ENCODE measurements at places on chromosomes 1 and 21. TPM values are rescaled to one million over a fixed set of nuclear protein-coding genes. Genes with fewer than 3 reads are reported as not detected.
A peak's percentile ranks its signal among the peaks of the same experiment; 100 is the strongest.

- H3K36me3 ChIP-seq = peaks cover 1% of the 10 kb centered on the region
- H3K27me3 ChIP-seq = no peaks in the 10 kb centered on the region
- no peak for DNase-seq
- H3K4me1 ChIP-seq = peaks cover 30% of the 10 kb centered on the region
- H3K4me3 ChIP-seq = no peak overlapping the region
- H3K27ac ChIP-seq = no peak overlapping the region
These were observed 18.7 kb downstream of the LRRC8D start for GRCh38 chr1:89839516-89839915.

GRCh38 chr1:159868766-159869165 is 6.3 kb upstream of the VSIG8 start:
- DNase-seq = no peak
- no peaks in the 10 kb centered on the region for H3K36me3 ChIP-seq
- peaks cover 2% of the 10 kb centered on the region for H3K4me1 ChIP-seq
- H3K27me3 ChIP-seq = peaks cover 83% of the 10 kb centered on the region
- no peak overlapping the region for H3K27ac ChIP-seq

DNA sequence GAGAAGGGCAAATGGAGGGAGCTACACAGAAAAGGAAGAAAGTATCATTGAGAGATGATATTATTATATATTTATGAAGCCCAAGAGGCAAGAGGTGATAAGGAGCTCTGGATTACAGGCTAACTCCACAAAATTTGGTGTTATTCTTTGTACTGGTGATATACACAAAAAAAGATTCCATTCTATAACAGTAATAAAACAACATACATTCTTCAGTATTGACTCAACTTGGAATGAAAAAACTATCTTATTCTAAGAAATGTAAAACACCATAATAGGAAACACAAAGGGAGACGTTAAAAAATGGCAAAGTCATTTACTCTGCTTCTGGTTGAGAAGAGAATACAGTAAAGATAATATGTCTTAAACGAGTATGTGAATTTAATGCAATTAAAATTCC is 99.4 kb downstream of the TEX35 start:
- no peaks in the 10 kb centered on the region for H3K36me3 ChIP-seq
- H3K27ac ChIP-seq = no peak overlapping the region
- no peak overlapping the region for H3K4me3 ChIP-seq
- no peaks in the 10 kb centered on the region for H3K27me3 ChIP-seq
- no peak for DNase-seq
- H3K4me1 ChIP-seq = no peaks in the 10 kb centered on the region

- H3K36me3 ChIP-seq = peaks cover 27% of the 10 kb centered on the region
- peaks cover 6% of the 10 kb centered on the region for H3K4me1 ChIP-seq
- DNase-seq = no peak
- peak overlapping the region; percentile 63 for H3K27ac ChIP-seq
- no peaks in the 10 kb centered on the region for H3K27me3 ChIP-seq
These were observed 26.3 kb downstream of the CLEC20A start for GRCh38 chr1:178470411-178470960.

DNA sequence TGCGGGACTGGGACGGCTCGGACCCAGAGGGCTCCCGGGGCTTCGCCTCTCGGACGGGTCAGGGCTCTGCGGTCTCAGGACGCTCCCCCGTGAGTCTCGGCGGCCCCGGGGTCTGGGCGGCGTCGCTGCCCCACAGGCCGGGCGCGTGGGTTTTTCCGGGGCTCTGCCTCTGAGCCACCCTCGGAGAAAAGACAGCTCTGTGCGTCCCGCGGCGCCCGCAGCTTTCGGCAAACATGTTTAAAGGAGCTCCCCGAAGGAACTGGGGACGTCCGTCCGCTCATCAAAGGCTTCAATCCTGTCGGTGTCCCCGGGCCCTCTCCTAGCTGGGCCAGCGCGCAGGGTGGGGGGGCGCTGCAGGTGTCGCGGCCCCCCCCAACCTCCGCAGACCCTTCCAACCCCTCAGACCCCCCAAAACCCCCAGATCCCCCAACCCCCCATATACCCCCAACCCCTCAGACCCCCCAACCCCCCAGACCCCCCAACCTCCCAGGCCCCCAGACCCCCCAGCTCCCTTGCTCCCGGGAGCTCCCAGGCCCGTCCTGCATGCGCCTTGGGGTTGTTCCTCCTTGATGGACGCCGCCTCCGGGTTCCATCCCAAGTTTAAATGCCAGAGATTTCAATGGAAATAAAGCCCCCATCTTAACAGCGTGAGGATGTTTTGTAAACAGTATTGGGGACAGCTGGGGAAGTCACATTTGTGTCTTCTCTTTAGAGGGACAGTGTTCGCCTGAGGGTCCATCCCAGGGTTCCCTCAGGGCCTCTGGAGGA is 996 bp upstream of the C1orf159 start:
- peaks cover 13% of the 10 kb centered on the region for H3K36me3 ChIP-seq
- no peak for DNase-seq
- no peak overlapping the region for H3K27ac ChIP-seq
- H3K27me3 ChIP-seq = peaks cover 23% of the 10 kb centered on the region
- peaks cover 6% of the 10 kb centered on the region for H3K4me1 ChIP-seq

GRCh38 chr1:103517380-103518047 is 8.0 kb upstream of the RNPC3 start:
- DNase-seq = no peak
- H3K27me3 ChIP-seq = no peaks in the 10 kb centered on the region
- peak overlapping the region; percentile 1 for H3K27ac ChIP-seq
- no peaks in the 10 kb centered on the region for H3K4me1 ChIP-seq
- no peaks in the 10 kb centered on the region for H3K36me3 ChIP-seq

DNA sequence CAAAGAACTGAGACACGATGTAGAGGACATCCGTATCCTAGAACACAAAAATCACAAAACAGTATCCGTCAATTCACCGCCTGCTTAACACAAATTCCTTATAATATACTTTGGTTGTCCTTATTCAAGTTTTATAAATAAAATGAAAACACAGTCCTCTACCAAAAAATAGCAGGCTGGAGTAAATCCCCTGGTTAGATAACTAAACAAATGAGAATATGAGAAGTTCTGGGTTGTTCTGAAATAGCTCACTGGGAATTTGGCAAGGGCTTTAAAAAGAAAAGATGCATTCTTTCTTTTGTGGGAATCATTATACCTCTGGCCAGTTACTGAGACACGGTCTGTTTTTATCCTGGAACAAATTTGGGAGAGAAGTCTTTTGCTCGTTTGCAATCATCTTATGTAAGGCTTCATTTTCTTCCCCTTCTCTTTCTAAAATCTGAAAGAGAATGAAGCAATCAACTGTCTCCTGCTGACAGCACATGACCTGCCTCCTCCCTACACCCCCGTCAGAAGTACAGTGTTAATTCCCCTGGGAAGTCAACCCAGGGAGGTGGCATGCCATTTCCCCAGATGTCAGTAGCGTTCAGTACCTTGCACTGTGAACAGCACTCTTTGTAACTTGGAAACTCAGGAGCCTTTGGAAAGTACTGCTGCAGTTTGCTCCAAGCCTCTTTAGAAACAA is 37.1 kb upstream of the RAP1GAP start:
- no peak overlapping the region for H3K4me3 ChIP-seq
- H3K27me3 ChIP-seq = no peaks in the 10 kb centered on the region
- peaks cover 16% of the 10 kb centered on the region for H3K4me1 ChIP-seq
- H3K36me3 ChIP-seq = peaks cover 16% of the 10 kb centered on the region
- no peak overlapping the region for H3K27ac ChIP-seq
- no peak for DNase-seq

- H3K4me1 ChIP-seq = peaks cover 10% of the 10 kb centered on the region
- H3K27me3 ChIP-seq = no peaks in the 10 kb centered on the region
- H3K4me3 ChIP-seq = no peak overlapping the region
- no peak overlapping the region for H3K27ac ChIP-seq
- no peak for DNase-seq
These were observed 600.6 kb upstream of the B3GALT2 start for GRCh38 chr1:193787061-193787460.

GRCh38 chr1:50491142-50491541 is 67.9 kb upstream of the DMRTA2 start:
- peaks cover 25% of the 10 kb centered on the region for H3K4me1 ChIP-seq
- no peak overlapping the region for H3K4me3 ChIP-seq
- H3K36me3 ChIP-seq = peaks cover 12% of the 10 kb centered on the region
- DNase-seq = no peak
- peak overlapping the region; percentile 59 for H3K27ac ChIP-seq
- no peaks in the 10 kb centered on the region for H3K27me3 ChIP-seq

DNA sequence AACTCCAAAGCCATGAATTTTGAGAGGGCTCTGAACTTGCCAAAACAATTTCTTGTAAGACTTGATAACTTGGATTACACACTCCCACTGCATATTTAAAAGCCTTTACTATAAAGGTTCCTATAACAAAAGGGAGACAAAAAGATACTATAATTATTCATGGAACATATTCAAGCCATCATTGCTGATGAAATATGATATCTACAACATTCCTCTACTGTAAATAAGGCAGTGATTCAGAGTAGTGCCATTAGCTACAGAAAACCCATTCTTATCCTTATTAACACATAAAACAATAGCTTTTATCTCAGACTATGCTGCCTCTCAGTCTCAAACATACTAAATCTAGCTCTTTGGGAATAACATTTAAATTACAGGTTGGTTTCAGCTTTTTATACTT is 675.5 kb upstream of the CXADR start:
- no peak overlapping the region for H3K4me3 ChIP-seq
- DNase-seq = no peak
- H3K27me3 ChIP-seq = no peaks in the 10 kb centered on the region
- H3K36me3 ChIP-seq = no peaks in the 10 kb centered on the region

DNA sequence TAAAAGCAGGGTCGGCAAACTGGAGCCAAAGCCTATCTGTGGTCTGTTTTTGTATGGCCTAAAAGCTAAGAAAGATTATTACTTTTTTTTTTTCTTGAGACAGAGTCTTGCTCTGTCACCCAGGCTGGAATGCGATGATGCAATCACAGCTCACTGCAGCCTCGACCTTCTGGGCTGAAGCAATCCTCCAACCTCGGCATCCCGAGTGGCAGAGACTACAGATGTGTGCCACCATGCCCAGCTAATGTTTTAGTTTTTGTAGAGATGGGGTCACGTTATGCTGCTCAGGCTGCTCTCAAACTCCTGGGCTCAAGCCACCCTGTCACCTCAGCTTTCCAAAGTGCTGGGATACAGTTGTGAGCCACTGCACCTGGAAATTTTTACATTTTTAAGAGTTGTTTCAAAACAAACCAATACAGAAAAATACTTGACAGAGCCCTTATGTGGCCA is 6.5 kb upstream of the GLRX2 start:
- DNase-seq = no peak
- no peaks in the 10 kb centered on the region for H3K27me3 ChIP-seq
- no peak overlapping the region for H3K27ac ChIP-seq
- H3K36me3 ChIP-seq = no peaks in the 10 kb centered on the region
- H3K4me3 ChIP-seq = no peak overlapping the region

- DNase-seq = peak; percentile 30
- peaks cover 40% of the 10 kb centered on the region for H3K27me3 ChIP-seq
- H3K4me3 ChIP-seq = peak overlapping the region; percentile 72
- H3K36me3 ChIP-seq = no peaks in the 10 kb centered on the region
These were observed 950 bp upstream of the INKA2 start for GRCh38 chr1:111739925-111740765.

GRCh38 chr1:58422436-58422835 is 124.1 kb downstream of the OMA1 start:
- no peaks in the 10 kb centered on the region for H3K36me3 ChIP-seq
- no peak overlapping the region for H3K27ac ChIP-seq
- H3K27me3 ChIP-seq = peaks cover 3% of the 10 kb centered on the region
- no peak overlapping the region for H3K4me3 ChIP-seq
- no peak for DNase-seq

DNA sequence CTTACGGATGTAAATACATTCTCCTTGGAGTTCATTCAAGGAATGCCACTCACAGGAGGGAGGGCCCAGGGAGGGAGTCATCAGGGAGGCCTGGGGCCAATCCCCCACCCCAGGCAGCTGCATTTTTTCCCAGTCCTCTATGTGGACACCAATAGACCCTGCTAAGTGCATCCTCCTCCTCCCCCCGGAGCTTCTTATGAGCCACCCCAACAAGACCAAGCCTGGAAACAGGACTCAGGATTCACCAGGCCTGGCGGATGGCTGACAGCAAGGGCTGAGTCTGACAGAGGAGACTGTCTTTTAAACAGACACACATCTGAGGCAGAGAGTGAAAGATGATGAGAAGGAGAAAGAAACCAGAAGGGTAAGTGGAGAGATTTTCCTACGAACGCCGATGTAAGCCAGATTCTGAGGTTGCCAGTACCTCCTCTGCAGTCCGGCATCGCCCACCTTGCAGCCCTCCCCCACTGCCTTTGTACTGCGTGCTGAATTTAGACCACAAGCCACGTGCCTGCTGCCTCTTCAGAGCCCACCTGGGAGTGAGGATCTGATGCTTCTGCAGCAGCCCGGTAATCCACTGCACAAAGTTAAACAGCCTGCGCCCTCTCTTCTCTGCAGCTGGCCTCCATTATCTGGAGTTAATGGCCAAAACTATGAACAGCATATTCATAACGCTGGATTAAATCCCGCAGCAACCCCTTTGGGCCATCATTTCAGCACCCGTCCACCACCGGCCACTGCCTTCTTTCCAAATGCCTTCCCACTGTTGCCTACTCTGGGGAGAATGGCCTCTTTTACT is 17.6 kb upstream of the SFPQ start:
- no peak for DNase-seq
- peak overlapping the region; percentile 63 for H3K27ac ChIP-seq
- no peaks in the 10 kb centered on the region for H3K36me3 ChIP-seq
- no peaks in the 10 kb centered on the region for H3K4me1 ChIP-seq
- H3K4me3 ChIP-seq = no peak overlapping the region
- H3K27me3 ChIP-seq = no peaks in the 10 kb centered on the region

DNA sequence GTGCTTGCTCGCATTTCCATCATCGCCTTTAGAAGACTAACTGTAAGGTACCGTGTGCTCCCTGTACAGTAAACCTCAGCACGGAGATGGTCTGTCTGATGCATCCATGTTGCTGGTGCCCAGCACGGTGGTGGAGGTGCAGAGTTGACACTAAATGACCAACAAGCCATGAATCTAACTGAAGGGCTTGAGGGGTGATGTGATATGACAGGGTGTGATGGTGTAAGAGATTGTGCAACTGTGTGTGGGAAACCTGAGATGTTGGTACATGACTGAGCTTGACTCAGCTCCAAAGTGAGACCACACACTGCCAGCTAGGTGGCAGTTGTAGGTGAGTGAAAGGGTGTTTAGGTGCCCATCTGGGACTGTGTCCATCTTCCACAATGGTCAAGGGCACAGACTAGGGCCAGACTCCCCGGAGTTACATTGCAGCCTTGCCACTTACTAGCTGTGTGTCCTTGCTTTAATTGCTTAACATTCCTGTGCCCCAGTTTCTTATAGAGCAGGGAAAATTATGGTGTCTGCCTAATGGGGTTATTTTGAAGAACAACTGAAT is 21.4 kb downstream of the SLC2A1 start:
- H3K36me3 ChIP-seq = peaks cover 12% of the 10 kb centered on the region
- no peak for DNase-seq
- no peaks in the 10 kb centered on the region for H3K27me3 ChIP-seq
- peaks cover 20% of the 10 kb centered on the region for H3K4me1 ChIP-seq
- no peak overlapping the region for H3K4me3 ChIP-seq

GRCh38 chr1:26122988-26123973 is 11.7 kb downstream of the PDIK1L start:
- H3K4me1 ChIP-seq = peaks cover 3% of the 10 kb centered on the region
- H3K27me3 ChIP-seq = peaks cover 9% of the 10 kb centered on the region
- no peak for DNase-seq

RNF186 gene
- not detected for total RNA-seq

OR6N1 gene
- total RNA-seq = not detected

RAB25 gene
- 93.8 TPM for total RNA-seq

TSPEAR gene
- not detected for total RNA-seq

PLEKHN1 gene
- 1.1 TPM for total RNA-seq
